Stimulated activated CD4-positive, alpha-beta T cell treated with anti-CD3 and anti-CD28 coated beads, Interleukin-2, amount 100 ng/mL, for 4 hours (primary cell): ENCODE measurements at places on chromosomes 5 and 9.
A peak's percentile ranks its signal among the peaks of the same experiment; 100 is the strongest.

GRCh38 chr9:127822108-127822507, 19.4 kb downstream of the FPGS start:
- DNase-seq = no peak

GRCh38 chr9:89536145-89536574, 38.2 kb upstream of the SEMA4D start:
- DNase-seq = no peak

DNA sequence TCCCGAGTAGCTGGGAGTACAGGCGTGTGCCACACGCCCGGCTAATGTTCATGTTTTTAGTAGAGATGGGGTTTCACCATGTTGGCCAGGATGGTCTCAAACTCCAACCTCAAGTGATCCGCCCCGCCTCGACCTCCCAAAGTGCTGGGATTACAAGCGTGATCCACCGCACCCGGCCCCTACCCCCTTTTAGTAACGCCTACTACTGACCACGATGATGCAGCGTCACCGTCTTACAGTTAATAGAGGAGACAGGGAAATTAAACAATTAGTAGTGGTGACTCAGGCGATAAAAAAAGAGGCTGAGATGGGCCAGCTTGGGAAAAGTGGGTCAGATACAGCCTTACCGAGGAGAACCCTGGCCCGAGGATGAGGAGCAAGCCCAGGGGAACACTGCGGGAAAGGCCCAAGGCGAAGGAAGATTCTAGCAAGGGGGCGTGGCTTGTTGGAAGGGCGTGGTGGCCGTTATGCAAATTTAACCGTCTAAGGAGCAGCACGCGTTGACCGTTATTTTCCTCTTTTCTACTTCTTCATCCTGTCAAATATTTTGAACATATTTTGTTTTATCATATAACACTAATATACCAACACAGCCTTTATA, 1.6 kb upstream of the SETX start:
- DNase-seq = no peak

GRCh38 chr9:83986765-83987401, 6.3 kb downstream of the RMI1 start:
- no peak for DNase-seq

- no peak for DNase-seq
Measured at GRCh38 chr9:81549500-81550206, 139.7 kb downstream of the TLE1 start.

GRCh38 chr5:125186911-125187375, 440.5 kb upstream of the ZNF608 start:
- no peak for DNase-seq

DNA sequence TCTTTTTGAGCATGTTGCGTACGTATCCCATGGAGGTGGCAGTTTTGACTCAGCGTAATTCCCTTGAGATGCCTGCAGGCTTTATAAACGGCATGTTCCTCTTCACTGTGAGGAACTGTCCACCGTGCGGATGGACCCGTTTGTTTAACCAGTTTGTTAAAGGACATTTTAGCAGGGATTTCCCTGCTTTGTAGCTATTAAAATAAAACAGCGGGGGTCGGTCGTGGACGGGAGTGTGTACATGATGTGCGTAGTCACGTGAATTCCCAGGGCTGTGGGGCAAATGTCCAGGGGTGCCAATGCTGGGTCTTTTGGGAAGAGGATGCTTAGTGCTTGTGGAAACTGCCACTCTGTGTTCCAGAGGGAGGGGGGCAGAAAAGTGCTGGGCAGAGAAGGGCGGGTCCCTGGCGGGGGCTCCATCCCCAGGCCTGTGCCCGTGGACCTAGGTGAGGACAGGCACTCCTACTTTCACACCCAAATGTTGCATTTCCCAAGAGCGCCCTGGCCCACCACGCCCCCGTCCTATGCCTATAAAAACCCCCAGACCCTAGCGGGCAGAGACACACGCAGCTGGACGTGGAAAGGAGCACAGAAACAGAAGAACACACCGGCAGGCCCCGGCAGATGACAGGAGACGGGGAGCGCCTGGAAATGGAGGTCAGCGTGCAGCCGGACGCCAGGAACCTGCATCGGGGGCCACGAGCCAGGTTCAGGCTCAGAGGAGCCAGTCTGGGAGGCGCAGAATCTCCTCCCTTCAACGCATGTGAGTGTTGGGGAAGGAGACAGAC, 4.0 kb upstream of the TERT start:
- no peak for DNase-seq

GRCh38 chr9:14007190-14007769, 306.7 kb downstream of the NFIB start:
- no peak for DNase-seq

GRCh38 chr5:77333036-77333435, 122.6 kb downstream of the PDE8B start:
- DNase-seq = no peak

- DNase-seq = no peak
Measured at GRCh38 chr5:140565024-140565779, 574 bp downstream of the SLC35A4 start.

- no peak for DNase-seq
Measured at GRCh38 chr5:14212838-14213237, 69.7 kb downstream of the TRIO start.

DNA sequence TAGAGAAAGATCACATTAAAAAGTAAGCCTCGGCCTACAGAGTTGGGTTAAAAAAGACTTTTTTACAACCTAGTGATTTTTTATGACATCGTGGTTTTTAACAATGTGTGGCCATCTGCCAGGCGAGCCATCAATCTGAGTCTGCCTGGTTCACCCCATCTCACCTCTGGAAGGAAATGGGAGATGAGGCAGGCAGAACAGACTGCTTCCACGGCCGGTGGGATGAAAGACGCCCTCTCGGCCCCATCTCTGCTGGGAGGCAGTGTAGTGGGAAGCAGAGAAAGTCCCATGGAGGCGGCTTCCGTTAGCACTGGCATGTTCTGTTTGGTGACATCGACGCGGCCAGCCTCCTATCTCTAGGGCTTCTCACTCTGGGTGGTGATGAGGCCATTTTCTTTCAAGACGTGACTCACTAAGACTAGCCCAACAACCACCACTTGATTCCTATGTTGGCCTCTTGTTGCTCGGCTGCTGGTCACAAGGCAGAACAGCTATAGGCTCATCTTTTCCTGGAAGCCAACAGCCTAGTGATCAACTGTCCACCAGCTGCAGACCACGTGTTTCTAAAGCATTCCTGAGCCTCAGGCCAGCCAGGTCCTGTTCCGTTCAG, 132.4 kb upstream of the OTULINL start:
- DNase-seq = no peak

- no peak for DNase-seq
Measured at GRCh38 chr5:99169309-99169708, 240.5 kb upstream of the CHD1 start.

DNA sequence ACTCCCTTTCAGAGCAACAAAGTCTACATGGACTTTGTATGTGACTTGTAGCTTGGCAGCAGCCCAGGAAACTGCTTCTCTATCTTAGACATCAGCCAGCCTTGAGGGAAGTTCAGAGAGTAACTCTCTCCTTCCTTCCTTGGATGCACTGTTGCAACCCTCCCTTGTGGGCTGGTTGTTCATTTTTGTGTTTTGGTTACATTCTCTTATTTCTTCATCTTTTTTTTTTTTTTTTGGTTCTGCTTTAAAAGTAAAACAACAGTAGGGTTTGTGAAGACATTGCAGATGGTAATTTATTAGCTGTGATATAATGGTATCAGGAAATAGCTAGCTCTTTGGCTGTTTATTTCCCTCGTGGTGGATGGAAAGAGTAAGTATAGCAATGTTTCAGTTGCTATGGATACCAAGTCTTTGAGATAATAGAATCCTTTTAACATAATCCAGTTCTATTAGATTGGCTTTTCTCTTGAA, 97.9 kb upstream of the MAMDC2 start:
- DNase-seq = no peak

- DNase-seq = no peak
Measured at GRCh38 chr9:27372615-27373014, 75.7 kb upstream of the EQTN start.

- DNase-seq = no peak
Measured at GRCh38 chr5:91378752-91379211, 4.3 kb downstream of the ARRDC3 start.

DNA sequence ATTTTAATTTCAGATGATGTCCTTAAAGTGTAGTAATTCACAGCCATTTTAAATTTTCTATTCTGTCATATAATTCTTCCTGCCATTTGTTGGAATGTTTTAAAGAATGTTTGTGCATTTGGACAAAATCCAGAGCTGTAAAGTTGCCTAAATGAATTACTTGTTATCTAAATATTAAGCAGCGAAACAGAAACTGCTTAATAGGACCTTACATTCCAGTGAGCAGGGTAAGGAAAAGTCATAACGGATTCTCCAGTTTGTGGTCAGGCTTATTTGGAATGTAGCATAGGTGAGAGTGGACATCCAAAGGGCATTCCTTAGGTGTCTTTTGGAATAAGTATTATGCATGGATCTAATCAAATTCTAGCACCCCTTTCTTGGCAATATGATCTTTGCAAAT, 410.4 kb upstream of the PTPRD start:
- DNase-seq = no peak

DNA sequence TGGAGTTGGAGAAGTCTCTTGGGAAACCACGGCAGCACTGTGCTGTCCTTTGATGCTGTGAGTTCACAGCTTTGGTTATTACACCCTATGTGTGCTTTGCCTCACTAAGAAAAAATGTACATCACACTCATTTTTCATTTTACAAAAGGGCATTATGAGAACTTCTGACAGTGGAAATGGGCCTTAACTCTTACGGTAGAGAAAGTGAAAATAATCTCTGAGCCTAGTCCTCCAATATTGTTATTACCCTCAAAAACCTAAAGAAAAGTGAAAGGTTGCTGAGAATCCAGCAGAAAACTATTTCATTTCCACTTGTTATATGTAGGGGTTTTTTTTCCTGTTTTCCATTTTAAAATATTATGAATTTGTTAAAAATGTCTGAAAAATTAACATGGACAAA, 8.2 kb upstream of the OR13D1 start:
- DNase-seq = no peak

- no peak for DNase-seq
Measured at GRCh38 chr5:6822068-6822467, 108.8 kb downstream of the TENT4A start.

- DNase-seq = no peak
Measured at GRCh38 chr5:115189866-115190265, 20.2 kb upstream of the TRIM36 start.

DNA sequence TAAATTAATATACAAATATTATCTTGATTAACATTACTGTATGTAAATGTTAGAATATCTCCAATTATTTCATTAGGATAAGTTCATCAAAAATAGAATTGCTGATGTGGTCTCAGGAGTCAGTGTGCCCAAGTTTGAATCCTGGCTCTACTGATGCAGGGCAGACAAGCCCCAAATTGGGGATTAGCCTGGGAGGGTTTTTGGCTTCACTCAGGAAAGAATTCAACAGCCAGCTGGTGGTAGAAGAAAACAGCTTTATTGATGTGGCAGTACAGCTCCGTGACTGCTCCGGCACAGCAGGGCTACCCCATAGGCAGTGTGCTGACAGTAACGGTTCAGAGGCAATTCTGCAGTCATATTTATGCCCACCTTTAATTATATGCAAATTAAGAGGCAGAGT, 32.5 kb downstream of the COL27A1 start:
- no peak for DNase-seq

GRCh38 chr5:111227226-111227782, 3.1 kb downstream of the CAMK4 start:
- no peak for DNase-seq

DNA sequence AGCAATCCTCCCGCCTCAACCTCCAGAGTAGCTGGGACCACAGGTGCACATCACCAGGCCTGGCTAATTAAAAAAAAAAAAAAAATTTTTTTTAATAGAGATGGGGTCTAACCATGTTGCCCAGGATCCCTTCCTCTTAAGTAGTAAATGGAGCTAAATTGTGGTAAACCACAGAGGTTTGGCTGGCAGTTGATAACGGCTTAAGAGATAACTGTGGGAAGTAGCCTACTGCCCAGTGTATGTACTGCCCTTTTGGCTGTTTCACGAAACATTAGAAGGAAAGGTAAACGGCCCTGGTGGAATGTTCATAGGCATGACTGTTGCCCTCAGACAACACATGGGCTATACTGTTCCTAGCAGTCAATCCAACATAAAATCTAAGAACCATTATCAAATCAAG, 44.4 kb downstream of the HMGCR start:
- no peak for DNase-seq

GRCh38 chr5:25540628-25541027, 895.9 kb upstream of the CDH10 start:
- no peak for DNase-seq

- no peak for DNase-seq
Measured at GRCh38 chr5:105836268-105836667, 1834.5 kb downstream of the EFNA5 start.

DNA sequence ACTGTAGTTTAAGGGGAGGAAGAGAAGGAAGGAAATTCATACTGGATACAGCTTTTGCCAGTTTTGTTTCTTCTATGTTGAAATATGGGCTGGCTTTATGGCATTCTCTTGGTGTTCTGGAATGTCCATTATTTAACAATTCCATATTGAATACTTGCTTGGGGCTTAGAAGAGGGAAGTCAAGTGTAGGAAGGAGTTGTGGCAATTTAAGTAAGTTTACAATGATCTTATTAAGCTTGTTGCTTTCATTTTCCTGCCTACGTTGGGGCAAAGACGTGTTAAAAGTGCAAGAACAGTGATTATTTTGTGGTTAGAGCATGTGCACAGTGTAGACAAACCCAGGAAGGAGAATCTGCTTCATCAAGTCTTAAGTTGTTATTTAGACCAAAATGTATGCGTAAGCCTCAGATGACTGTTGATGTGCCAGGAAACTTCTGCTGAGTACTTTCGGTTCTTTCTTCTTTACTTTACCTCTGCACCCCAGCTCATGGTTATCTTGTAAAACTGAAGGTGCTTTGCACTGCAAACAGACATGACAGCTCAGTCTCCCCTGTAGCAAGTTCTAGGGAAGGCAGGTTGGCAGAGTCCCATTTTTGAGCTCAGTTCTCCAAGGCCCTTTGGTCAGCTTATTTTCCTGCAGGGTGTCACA, 75.8 kb downstream of the F2RL2 start:
- peak; percentile 32 for DNase-seq

GRCh38 chr5:118558871-118559270, 429.5 kb downstream of the DTWD2 start:
- no peak for DNase-seq

GRCh38 chr5:91052977-91053740, 330.0 kb downstream of the ARRDC3 start:
- no peak for DNase-seq

- no peak for DNase-seq
Measured at GRCh38 chr5:10800852-10801251, 39.8 kb upstream of the DAP start.

DNA sequence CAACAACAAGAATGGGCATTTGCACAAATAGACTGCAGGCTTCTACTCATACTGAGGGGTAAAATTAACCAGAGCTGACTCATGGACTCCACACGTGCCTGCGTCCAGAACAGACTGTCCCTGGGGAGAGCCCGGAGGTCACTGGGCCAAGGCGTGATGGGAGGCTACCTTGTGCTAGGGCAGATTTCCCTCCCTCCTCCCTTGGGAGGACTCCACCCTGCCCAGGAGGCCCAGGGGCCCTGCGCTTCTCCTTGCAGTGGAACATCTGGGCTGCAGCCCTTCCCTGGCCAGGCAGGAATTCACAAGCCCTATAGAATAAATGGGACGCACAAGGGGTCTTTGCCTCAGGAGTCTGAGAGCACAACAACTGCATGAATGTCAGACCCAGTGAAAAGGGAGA, 35.6 kb downstream of the IRX2 start:
- no peak for DNase-seq

GRCh38 chr5:81203729-81204128, 29.4 kb upstream of the CKMT2 start:
- DNase-seq = no peak

GRCh38 chr5:424301-425110, 18.5 kb upstream of the EXOC3 start:
- no peak for DNase-seq

- DNase-seq = no peak
Measured at GRCh38 chr9:89668216-89668865, 63.5 kb downstream of the GADD45G start.
